HepG2 (cell line): ENCODE measurements at places on chromosomes 13 and 19.
A peak's percentile ranks its signal among the peaks of the same experiment; 100 is the strongest.

GRCh38 chr13:53200498-53201453, 172.2 kb downstream of the OLFM4 start:
- DNase-seq: no peak

GRCh38 chr19:42184401-42184861, 33.0 kb downstream of the DEDD2 start:
- peak; percentile 59 for DNase-seq

- peak; percentile 67 for DNase-seq
These were observed 11.4 kb upstream of the USP12 start for GRCh38 chr13:27182844-27183497.

DNA sequence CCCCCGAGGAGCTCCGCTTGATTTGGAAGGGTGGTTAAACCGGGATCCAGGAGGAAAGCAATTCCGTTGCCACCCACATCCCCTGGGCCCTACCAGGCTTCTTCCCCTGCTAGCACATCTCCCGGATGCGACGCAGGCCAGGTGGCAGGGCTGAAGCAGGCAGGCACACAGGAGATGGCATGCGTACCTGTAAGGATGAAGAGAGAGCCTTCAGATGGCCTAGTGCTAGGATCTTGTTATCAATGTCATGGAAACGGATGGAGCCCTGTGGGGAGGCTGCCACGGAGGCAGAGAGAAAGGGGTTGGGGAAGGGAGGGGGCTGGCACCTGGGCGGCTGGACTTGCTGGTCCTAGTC, 8.5 kb upstream of the SOX1 start:
- no peak for DNase-seq

GRCh38 chr13:20416223-20416745, 109.4 kb downstream of the CRYL1 start:
- no peak for DNase-seq

DNA sequence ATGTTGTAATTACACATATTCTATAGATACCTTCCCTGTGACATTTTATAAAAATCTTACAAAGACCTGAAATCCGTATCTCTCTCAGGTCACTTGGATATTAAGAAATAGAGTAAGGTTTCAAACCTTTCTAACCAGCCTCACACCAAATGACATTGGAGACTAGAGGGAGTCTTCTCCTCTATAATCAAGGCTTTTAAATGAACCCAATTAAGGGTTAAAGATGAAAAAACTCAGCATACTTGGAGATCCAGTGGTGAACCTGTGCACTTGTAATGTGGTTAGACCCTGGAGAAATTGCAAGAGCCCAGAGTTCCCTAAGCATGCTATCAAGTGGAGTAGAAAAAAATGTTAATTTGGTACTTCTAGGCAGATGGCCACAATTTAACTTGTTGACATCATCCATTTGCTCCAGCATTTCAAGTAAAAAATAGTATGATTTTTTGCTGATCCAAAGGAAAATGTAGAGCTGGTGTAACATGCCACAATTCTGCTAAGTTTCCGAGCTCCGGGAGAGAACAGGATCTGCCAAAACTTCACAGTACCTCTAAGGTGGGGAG, 554.1 kb upstream of the MIR17HG start:
- DNase-seq: no peak

DNA sequence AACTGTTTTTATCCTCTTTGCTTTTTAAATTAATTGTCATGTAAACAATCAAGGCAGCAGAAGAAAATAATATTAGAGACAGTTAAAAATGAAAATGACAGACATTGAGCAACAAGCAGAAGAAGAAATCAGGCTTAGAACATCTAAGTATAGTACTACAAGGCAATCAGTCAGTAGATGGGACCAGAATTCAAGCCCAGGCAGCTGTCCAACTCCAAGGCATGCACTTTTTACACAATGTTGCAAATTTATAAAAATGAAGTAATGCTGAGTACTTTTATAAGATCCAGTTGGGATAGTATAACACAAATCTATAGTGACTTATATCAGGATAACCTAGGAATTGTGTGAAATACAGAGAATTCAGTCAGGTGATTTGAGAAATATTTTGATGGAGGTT, 2815.8 kb downstream of the PCDH9 start:
- no peak for DNase-seq

- DNase-seq: no peak
These were observed 20.9 kb upstream of the KLF2 start for GRCh38 chr19:16303755-16304154.

- no peak for DNase-seq
These were observed 6.7 kb downstream of the FGF14 start for GRCh38 chr13:102395174-102395573.

DNA sequence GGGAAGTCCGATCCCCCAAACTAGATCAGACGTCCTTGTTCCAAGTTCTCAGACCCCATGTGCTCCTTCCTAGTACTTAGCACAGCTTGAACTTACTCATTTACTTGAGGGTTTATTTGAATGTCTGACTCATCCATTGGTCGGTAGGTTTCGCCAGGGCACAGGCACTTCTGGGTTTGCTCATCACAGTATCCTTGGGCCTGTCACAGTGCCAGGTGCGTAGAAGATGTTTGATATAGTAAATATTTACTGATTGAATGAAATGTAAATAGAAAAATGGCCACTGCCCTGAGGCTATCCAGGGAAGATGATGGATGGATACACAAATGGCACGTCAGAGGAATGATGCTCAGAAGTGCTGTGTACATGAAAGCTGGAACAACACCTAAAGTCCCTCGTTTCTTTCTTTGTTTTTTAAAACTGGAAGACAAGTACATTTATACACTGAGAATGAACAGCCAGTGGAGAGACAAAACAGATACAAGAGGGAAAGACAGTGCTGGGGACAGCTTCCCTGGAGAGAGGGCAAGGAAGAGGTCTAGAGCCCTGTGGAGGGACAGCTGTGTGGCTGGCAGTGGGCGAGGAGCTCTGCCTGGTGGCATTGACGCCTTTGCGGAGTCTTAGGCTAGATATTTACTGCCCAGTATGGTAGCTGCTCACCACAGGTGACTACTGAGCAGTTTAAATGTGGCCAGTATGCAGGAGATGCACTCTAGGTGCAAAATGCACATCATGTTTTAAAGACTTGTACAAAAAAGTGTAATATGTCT, 31.2 kb upstream of the KL start:
- no peak for DNase-seq

GRCh38 chr13:113093580-113094409, 11.8 kb upstream of the F7 start:
- no peak for DNase-seq

GRCh38 chr13:28590461-28590860, 68.5 kb upstream of the POMP start:
- no peak for DNase-seq

- no peak for DNase-seq
These were observed 174.2 kb downstream of the RBM26 start for GRCh38 chr13:79231887-79232286.

GRCh38 chr13:79560954-79561353, 80.0 kb downstream of the NDFIP2 start:
- DNase-seq: no peak

- DNase-seq: no peak
These were observed 1750.4 kb downstream of the PCDH9 start for GRCh38 chr13:65479692-65480091.

GRCh38 chr13:113183450-113184129, 24.9 kb downstream of the PCID2 start:
- DNase-seq: peak; percentile 85

- DNase-seq: no peak
These were observed 230.2 kb downstream of the TUBA3C start for GRCh38 chr13:18951412-18951811.

DNA sequence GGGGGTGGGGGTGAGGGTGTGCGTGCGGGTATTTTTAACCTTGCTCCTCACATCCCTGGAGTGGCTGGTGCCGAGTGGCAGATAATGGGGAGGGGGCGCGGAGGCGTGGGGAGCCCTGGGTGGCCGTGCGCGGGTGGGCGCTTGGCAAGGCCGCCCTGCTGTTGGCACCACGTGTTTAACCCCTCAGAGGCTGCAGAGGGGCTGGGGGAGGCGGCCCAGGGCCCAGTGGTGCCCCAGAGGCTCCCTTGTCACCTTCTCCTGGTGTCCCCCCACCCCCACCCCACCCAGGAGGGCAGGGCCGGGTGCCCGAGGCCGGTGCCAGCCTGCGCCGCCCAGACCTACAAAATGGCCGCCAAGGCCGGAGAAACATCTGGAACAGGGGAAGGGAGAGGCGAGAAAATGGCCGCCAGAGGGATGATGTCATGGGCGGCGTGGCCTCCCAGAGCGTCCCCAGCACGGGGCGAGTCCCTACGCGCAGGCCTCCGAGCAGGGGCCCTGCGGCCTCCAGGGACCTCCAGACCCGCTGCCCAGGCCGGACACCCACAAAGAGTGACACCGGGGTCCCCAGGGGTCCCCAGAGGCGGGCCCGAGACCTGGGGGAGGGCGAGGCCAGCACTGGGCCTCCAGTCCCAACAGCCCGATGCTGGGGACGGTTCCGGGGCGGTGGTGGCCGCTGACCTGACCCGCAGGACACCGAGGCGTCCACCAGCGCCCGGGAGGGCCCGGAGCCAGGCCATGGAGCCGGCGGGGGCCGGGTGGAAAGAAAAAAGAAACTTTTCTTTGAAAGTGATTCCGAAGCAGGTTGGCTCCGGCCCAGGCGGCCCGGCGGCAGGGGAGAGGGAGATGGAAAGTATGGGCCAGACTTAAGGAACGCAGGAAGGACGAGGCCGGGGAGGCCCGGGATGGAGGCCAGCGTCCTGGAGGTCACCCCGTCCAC, 38.2 kb downstream of the NFIC start:
- DNase-seq: no peak

GRCh38 chr13:93217721-93218261, 8.8 kb upstream of the GPC6 start:
- peak; percentile 32 for DNase-seq

- no peak for DNase-seq
These were observed 321.6 kb downstream of the NDFIP2 start for GRCh38 chr13:79802389-79803085.

DNA sequence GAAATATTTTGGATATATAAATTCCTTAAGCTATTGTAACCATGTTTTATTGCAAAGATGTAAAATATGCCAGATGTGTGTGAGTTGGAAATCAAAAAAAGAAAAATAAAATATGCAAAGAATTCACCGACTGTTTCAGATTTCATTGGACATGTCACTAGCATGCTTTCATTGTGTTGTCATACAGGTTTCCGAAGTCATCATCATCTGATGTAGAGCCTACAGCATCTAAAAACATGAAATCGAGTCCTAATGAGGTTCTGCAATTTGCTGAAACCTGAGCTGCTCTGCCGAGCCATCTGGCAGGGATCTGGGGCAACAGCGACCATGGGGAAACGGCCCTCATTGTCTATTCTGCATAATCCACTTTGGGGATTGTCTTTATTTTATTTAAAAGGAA, 196.1 kb upstream of the MAB21L1 start:
- no peak for DNase-seq

- DNase-seq: no peak
These were observed 31.8 kb downstream of the GSX1 start for GRCh38 chr13:27824121-27824520.

DNA sequence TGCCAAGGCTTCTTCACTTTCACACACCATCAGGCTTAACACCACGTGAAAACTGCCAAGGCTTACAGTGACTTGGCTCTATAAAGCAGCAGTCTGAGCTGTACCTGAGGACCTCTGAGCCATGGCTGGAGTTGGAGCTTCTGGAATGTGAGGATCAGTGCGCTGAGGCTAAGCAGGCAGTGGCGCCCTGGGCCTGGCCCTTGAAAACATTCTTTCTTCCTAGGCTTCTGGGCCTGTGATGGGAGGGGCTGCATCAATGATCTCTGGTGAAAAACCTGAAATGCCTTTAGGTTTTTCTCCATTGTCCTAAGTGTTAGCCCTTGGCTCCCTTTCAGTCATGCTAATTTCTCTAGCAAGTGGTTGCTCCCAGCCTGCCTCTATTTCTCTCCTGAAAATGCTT, 192.5 kb upstream of the PCDH20 start:
- no peak for DNase-seq

- peak; percentile 57 for DNase-seq
These were observed 4.9 kb downstream of the MEIS3 start for GRCh38 chr19:47414469-47414868.

GRCh38 chr13:19606152-19606551, 27.3 kb upstream of the MPHOSPH8 start:
- DNase-seq: no peak

DNA sequence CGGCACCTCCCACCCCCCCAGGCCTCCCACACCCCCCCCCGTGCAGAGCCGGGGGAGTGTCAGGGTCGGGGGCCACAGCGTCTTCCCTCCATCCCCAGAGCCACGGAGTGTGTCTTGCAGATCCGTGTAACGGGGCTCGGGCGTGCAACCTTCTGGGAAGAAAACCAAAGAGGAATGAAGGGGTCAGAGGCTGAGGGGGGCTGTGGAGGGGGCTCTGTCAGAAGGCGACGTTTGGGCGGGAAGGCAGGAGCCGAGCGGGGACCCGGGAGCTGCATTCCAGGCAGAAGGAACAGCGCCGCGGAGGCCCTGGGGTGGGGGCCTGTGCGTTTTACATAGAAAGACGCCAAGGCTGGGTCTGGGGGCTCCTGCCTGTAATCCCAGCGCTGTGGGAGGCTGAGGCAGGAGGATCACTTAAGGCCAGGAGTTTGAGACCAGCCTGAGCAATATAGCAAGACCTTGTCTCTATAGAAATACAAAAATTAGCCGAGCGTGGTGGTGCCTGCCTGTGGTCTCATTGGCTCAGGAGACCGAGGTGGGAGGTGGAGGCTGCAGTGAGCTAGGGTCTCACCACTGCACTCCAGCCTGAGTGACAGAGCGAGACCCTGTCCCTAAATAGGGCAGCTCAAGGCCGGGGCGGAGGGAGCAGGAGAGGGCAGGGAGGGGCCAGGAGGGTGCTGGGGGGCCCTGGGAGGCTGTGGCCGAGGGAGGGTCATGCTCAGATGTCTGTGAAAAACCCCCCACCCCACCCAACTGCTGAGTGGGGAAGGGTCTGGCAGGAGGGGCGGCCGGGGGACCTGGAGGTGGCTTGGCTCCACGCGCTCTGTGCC, 27.8 kb downstream of the ARID3A start:
- DNase-seq: no peak

GRCh38 chr19:52981329-52981728, 18.6 kb upstream of the ZNF816 start:
- no peak for DNase-seq

DNA sequence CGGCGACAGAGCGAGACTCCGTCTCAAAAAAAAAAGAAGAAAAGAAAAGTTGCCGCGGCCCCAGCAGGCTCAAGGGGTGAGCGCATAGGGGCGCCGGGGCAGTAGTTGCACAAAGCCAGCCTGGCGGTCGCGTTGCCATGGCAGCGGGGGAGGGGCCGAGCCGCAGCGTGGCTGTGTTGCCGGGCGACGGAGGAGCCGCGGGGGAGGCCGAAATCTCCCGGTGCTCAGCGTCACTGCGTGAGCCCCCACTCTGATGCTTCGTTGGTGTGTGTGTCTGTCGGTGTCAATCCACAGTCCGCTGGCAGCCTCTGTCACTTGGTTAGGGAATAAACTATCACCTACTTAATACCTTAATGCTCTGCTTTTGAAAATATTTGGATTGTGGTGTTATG, 82.9 kb upstream of the C1QTNF9B start:
- DNase-seq: peak; percentile 12
